ENCODE measurements at places on chromosomes 6 and 20.

DNA sequence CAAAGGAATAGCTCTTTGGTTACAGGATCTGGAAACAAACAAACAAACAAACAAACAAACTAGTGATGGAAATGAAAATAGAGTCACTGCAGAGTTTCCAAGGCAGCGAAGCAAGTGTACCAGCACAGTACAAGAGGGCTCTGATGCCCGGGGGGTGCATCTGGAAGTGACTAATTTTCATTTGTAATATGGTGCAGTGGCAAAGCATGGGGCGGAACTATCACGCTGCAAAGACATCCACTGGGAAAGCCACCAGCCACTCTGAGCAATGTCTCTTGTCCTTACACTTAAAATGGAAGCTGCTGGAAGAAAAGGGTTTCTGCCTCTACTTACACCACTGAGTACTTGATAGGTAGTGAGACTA is 44.4 kb upstream of the NEDD9 start:
- DNase-seq = no peak

DNA sequence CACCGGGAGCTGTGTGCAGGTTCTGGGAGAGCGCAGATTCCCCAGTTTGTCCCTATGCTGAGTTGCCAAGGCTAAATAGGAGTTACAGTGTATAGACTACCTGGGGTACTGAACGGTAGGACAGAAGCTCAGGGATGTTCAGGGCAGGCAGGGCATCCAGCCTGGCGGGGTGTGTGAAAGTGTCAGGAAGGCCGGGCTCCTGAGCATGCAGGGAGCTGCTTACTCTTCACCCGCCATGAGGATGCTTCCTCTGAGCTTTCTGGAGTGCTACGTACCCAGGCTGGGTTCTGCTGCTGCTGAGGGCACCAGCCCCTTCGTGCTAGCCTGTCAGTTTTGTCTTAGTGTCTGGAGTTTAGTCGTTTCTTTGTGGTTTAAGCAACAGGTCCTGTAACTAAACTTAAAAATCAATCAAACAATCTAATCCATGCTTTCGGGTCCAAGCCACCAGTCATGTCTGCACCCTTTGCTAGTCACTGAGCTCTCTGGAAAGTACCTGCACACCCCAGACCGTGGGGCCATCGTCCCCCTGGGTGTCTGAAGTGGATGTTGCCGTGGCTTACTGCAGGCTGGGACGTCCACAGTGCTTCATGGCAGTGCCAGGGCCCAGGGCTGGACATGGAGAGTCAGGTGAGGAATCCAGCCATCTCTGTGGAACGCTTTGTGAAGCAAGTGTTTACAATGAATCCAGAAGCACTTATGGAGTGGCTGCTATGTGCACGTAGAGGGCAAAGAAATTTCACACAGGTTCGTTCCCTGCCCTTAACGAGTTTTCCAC is 220.3 kb upstream of the SNX9 start:
- DNase-seq = no peak

- DNase-seq = no peak
These were observed 48.6 kb downstream of the PSMB1 start for GRCh38 chr6:170504479-170504878.

DNA sequence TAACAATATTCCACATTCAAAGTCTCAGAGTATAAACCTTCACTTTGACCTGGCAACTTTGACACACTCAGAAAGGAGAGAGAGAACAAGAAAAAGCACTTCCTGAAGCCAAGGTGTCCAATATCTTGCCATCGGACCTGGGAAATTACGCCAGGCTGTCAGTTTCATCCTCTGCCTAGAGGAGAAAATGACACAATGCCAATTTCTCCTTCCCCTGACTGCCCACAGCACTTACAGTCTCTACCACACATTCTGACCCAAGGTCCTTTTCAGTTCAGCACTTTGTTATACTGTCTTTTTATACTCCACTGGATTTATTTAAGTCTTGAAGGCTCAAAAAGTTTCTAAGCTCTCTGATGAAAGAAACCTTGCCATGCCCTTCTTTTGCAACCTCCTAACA is 250.4 kb downstream of the GMPR start:
- DNase-seq = no peak

- DNase-seq = no peak
These were observed 30.7 kb downstream of the SSR1 start for GRCh38 chr6:7282097-7282906.

GRCh38 chr20:1041845-1042390 is 39.8 kb upstream of the RSPO4 start:
- no peak for DNase-seq

DNA sequence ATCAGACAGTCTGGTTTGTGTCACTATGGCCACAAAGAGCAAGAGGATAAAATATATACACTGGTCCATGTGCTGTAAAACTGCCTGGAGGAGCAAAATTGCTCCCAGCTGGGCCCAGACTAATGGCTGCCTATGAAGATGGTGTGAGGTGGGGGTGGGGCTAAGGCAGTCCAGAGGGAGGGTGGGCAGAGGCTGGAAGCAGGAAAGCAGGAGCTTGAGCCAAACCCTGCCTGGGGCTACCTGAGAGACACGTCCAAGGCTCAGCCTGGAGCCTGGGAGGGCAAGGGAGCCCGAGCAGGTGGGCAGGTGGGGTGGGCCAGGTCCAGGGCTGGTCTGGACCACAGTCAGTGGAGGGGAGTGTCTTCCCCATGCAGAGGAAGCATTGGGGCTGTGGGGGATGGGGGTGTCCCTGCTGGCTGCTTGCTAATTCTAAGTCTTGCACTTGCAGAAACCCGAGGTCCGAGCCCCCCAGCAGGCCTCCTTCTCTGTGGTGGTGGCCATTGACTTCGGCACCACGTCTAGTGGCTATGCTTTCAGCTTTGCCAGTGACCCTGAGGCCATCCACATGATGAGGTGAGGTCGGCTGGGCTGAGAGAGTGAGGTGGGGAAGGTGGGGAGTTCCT is 9.5 kb downstream of the HSPA12B start:
- DNase-seq = no peak

GRCh38 chr6:157550114-157550989 is 169.4 kb downstream of the ZDHHC14 start:
- DNase-seq = no peak

- DNase-seq = no peak
These were observed 128.1 kb downstream of the ISM1 start for GRCh38 chr20:13349235-13349604.

GRCh38 chr6:44401138-44401537 is 13.6 kb downstream of the CDC5L start:
- DNase-seq = no peak

- no peak for DNase-seq
These were observed 38.7 kb downstream of the IL20RA start for GRCh38 chr6:137006056-137006455.

GRCh38 chr20:8431538-8432434 is 299.7 kb downstream of the PLCB1 start:
- DNase-seq = peak; percentile 51

- peak; percentile 27 for DNase-seq
These were observed 41.4 kb downstream of the MCM8 start for GRCh38 chr20:5991623-5992441.

GRCh38 chr6:12200015-12200564 is 90.1 kb upstream of the EDN1 start:
- DNase-seq = no peak

DNA sequence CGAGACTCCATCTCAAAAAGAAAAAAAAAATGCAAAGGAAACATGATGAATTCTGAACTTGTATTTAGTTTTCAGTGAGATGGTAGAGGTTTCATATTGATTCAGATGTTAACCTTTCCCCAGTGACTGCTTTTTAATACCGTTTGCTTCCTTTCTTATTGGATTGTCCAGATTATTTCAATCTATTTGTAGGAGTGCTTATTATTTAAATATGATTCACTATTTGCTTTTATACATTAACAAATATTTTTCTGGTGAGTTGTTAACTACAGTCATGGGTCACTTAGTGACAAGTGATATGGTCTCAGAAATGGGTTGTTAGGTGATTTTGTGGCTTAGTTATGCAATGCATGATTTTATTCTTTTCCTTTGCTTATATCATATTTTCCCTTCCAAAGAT is 8.4 kb downstream of the PI3 start:
- no peak for DNase-seq

DNA sequence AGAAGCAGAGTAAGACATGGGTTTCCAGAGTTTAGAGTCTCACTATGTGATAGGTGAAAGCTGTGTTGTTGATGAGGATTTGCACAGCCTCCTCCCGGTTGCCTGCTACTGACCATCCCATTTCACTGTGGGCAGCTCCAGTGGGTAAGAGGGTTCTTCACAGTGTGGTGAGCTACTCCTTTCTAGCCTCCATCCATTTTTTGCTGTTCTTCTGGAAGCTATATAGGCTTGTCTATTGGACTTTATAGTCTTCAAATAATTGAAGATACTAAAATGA is 13.4 kb downstream of the UST start:
- no peak for DNase-seq

- no peak for DNase-seq
These were observed 27.5 kb upstream of the INSM1 start for GRCh38 chr20:20340443-20340842.

Data from fibroblast of mammary gland (primary cell).